ENCODE measurements at places on chromosomes 12 and 14.

DNA sequence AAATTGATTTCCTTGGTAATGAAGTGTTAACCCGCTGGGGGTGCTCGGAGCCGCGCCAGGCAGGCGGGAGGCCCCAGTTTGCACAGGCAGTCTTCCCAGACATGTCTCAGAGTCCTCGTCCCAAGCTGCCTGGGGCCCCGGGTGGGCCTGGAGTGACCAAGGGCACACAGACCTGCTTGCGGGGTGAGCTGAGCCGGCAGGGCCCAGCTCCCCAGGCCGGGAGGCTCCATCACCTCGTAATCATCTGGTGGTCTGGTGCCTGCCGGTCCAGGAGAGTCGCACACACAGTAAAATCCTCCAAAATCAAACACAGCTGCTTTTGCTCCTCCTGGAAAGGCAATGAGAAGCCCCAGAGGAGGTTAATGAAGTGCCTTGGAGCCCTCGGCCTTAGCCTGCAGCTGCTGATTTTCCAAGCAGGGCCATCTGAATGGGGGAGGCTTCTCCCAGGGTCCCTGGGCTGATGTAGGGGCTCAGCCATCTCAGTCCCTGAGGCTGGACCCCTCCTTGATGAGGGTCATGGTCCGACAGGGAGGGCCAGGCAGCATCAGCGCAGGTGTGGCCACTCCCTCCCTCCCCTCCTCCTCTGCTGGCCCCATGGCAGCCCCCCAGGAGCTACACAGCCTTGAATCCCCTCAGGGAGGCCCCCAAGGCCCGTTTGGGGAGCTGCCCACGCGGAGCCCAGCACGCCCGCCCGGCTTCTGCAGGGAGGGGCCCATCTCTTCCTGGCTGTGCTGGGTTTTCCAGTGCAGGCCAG is 39.4 kb upstream of the FBRSL1 start:
- no peak for DNase-seq

GRCh38 chr12:118119449-118119879 is 15.7 kb upstream of the VSIG10 start:
- no peak for DNase-seq

DNA sequence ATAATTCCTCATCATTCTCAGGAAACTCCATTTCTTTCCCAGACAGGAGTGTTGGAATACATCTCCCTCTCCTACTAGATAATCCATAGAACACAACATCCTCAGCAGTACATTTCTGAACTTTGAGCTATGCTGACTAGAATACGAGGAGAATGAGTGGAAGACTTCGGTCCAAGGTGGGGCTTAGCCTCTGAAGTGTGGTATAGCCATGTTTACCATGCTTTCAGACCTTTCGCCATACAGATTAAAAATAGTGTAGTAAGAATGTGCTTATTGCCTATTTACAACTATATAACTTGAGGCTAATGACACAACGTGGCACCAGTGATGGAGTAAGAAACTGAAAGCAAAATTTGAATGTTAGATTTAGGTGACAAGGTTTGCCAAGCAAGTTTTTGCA is 184.5 kb upstream of the KRR1 start:
- no peak for DNase-seq

DNA sequence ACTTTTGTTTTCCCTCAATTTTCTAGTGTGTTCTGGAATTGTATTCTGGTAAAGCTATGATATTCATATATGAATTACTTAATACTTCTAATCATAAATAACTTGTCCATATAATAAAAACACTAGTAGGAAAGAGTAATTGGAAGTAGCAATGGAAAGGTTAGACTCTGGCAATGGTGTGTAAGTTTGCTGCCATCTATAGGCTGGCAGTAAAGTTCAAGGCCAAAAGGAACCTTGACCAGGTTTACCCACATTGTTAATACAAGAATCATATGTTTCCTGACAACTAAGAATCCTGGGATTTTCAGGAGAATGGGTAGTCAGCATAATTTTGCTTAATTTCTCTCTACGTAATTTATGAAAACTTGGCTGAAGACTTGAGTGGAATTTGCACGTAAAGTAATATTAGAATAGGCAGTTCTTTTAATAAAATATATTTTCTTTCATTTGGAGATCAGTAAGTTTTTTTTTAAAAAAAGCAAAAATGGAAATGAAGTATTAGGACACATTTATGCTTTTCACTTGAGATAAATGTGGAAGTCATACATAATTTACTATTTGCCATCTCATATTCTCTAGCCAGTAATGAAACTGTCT is 926.7 kb downstream of the GALC start:
- DNase-seq = no peak

DNA sequence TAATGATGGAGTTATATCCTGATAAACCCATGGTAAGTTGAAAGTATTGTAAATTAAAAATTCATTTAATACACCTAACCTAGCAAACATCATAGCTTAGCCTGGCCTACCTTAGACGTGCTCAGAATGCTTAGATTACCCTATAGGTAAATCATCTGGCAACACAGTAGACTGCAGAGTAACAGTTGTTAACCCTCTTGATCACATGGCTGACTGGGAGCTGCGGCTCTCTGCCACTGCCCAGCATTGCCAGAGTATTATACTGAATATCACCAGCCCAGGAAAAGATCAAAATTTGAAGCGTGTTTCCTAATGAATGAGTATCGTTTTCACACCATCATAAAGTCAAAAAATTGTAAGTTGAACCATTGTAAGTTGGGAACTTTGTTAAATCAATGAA is 17.8 kb upstream of the TMPRSS12 start:
- DNase-seq = no peak

DNA sequence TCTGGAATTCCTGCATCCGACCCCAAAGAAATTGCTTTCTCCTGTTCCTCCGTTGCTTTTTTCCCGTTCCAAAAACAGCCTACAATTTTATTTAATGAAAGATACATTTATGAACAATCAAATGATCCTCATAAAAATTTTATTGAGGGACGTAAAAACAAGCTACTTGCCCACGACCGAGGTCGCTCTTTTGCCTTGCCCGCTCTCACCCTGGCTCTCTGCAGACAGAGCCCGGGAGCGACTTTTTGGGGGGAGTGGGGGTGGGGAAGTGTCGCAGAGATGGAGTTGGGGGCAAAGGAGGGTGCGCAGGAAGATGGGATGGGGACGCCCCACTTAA is 1.1 kb upstream of the HOXC9 start:
- no peak for DNase-seq

GRCh38 chr14:49992901-49993339 is 100.0 kb downstream of the ARF6 start:
- DNase-seq = no peak

- no peak for DNase-seq
Observed at GRCh38 chr12:102202556-102202955, 4.9 kb upstream of the PMCH start.

- peak; percentile 32 for DNase-seq
Observed at GRCh38 chr12:113136128-113136989, 798 bp upstream of the RASAL1 start.

DNA sequence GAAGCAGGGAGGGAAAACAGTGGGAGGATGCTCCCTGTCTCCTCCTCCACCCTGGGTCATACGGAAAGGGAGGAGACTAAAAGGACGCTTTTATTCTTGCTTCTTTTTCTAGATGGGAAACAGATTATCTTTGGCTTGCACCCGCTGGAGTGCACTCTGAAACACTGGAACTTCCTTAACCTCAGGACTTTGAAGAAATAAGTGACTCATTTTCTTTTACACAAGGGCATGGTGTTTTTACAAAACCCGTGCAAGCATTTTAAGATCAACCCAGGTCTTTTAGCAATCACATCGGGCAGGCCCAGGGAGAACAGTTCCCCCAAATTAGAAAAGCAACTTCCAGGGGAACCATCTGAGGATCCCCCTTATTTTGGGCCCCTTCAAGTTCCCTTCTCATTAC is 80.9 kb upstream of the TSPAN11 start:
- DNase-seq = no peak

- no peak for DNase-seq
Observed at GRCh38 chr12:53453953-53454640, 2.2 kb downstream of the PCBP2 start.

- no peak for DNase-seq
Observed at GRCh38 chr14:100149851-100150611, 9.4 kb downstream of the DEGS2 start.

- no peak for DNase-seq
Observed at GRCh38 chr14:55711175-55711811, 131.3 kb downstream of the KTN1 start.

GRCh38 chr14:54488646-54489317 is at the start of gene GMFB:
TSS of gene GMFB (minus strand) at chr14:54488980. CDS start at chr14:54488927, 53 bp downstream.
- DNase-seq = peak; percentile 83

GRCh38 chr14:65425885-65426284 is 13.4 kb downstream of the FUT8 start:
- DNase-seq = no peak

GRCh38 chr14:34247605-34248004 is 214.4 kb downstream of the SPTSSA start:
- DNase-seq = no peak

DNA sequence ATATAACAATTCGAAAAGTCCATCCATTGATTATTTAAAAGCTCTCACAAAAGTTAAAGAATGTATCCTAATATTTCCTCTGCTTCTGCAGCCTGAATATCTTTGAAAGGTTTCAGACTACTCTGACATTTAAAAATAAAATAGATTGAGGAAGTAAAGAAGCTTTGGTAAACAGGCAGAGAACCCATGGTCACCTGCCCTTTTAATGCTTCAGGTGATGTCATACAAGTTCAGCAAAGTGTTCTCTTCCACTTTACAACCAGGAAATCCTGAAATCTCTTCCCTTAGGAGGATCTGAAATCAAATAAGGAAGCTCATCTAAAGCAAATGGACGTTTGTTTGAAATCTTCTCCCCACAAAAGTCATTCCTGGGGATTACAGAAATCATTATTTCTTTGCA is 322.4 kb downstream of the PDZRN4 start:
- DNase-seq = no peak

GRCh38 chr12:19485240-19485639 is 45.9 kb downstream of the AEBP2 start:
- no peak for DNase-seq

GRCh38 chr14:55843718-55844403 is 263.9 kb downstream of the KTN1 start:
- DNase-seq = no peak

- DNase-seq = no peak
Observed at GRCh38 chr12:119082016-119082415, 96.7 kb upstream of the HSPB8 start.

- no peak for DNase-seq
Observed at GRCh38 chr12:43015090-43015737, 425.7 kb upstream of the PRICKLE1 start.

DNA sequence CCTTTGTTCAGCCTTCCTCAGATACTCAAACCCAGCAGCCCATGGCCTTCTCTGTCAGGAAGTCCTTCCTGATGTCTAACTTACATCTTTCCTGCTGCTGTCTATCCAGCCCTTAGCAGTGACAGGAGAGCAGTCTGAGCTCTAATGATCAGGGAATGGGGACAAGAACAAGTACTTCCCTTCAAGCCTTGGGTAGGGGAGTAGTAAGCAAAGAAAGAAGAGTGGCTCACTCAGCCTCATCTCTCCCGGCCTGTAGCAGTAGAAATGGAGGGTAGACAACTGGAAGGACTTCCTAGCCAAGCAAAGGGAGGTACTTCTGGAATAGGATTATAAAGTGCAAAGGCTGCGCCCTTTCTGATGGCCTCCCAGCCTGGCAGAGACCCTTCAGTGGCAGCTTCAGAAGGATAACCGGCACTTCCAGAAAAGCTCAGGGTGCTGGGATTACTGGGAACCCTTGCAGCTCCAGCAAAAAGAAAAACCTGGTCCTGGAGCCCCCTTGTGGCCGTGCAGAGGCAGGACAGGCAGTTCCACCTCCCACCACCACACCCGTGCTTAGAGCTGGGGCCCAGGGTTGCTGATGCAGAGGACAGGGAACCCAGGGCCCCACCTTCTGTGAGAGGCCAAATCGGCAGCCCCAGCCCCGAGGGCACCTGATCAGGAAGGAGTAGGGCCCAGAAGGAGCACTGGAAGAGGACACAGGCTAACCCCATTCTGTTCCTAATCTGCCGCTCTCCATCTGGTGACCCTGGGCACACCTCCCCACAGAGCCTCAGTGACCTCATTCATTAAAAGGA is 12.4 kb upstream of the SMUG1 start:
- DNase-seq = peak; percentile 53

GRCh38 chr12:77032406-77032805 is 33.0 kb downstream of the E2F7 start:
- DNase-seq = no peak

- no peak for DNase-seq
Observed at GRCh38 chr14:95495538-95496025, 20.9 kb downstream of the SYNE3 start.

DNA sequence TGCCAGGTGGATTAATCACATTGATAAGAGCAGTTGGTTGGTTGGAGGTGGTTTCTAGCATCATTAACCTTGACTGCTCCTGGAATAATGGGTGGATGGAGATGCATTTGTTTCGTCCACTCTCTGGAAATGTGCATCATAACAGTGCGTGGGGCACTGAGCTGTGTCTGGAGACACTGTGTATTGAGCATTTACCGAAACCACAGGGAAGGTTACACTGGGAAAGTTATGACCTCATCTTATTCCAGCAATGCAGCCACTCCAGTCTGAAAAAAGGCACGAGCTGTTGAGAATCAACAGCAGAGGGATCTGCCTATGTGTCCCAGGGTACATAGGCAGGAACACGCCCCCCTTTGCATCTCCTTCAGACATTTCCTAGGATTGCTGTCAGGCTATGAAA is 27.2 kb downstream of the RNFT2 start:
- no peak for DNase-seq
